Left forelimb (tissue), 1 donor: ENCODE measurements at places on chromosomes 16 and 17.

- DNase-seq, result no peak
Observed at GRCh38 chr17:78429618-78429995, 51.2 kb downstream of the PGS1 start.

- DNase-seq, result no peak
Observed at GRCh38 chr17:10211666-10212065, 13.3 kb upstream of the GAS7 start.

DNA sequence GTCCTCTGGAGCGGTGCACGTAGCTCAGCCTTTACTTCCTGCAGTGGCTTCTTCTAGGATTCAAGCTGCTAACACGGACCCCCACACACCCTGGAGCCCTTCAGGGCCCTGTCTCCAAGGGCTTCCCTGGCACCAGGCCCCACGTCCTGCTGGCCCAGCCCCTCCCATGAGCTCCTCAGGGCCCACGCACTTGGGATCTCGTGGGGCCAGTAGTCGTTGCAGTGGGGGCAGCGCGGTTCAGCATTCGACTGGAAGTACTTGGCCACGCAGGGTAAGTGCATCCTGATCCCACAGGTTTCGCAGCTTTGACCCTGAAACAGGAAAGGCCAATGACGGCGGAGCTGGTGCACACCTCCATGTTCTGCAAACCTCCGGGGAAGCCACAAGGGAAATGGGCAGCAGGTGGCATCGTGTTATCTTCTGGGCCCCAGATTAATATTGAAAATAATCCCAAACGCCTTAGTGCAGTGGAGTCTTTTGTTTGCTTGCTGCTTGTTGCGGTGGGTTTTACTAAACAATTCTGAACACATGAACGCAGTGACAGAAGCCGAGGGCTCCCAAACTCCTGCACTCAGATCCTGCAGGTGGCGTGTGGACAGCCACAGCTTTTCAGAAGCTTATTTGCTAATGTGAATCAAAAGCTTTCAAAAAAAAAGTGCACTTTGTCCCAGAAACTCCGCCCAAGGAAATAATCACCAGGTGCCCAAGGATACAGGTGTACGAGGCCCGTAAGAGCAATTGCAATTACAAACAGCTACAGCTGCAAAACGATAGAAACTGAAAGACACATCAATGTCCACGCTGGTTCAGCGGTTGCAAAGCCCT is 22.4 kb downstream of the KDM8 start:
- no peak for DNase-seq

- no peak for DNase-seq
Observed at GRCh38 chr17:15947976-15948752, 3.2 kb downstream of the ADORA2B start.

- no peak for DNase-seq
Observed at GRCh38 chr17:17706140-17707060, 25.1 kb downstream of the RAI1 start.

DNA sequence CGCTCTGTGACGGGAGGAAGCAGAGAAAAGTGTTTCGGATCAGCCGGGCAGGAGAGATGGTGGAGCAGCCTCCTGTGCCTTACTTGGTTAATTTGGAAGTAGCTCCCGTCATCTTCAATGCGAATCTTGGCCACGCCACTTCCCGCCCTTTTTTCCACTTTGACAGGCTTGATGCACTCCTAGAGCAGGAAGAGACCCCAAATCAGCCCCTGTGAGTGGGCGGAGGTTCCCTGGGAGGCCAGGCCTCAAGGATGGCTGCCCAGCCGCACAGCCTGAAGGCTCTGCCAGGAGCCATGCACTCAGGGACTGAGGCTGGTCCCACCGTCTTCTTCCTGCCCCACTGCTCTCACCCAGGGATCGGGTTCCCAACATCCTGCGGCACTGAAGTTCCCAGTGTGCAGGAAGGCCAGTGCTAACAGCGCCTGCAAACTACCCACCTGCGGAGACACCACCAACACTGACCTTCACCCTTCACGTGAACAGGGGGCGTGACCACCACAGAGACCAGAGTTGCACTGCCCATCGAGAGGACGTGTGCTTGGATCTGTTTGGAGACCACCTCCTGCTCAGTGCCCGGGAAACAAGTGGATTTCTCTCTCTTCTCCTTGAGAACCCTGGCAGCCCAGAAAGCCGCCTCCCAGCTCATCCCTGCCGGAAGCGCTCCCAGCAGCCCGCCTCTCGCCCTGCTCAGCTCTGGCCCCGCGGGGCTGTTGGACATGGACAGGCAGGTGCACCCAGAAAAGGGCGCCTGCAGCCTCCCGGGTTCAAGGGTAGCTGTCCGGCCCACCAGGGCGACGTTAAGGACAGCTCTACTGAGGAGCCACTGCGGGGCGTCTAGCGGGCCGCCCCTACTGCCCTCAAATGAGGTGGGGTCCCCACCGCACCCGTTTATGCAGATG is 988 bp downstream of the CIAO3 start:
- no peak for DNase-seq

DNA sequence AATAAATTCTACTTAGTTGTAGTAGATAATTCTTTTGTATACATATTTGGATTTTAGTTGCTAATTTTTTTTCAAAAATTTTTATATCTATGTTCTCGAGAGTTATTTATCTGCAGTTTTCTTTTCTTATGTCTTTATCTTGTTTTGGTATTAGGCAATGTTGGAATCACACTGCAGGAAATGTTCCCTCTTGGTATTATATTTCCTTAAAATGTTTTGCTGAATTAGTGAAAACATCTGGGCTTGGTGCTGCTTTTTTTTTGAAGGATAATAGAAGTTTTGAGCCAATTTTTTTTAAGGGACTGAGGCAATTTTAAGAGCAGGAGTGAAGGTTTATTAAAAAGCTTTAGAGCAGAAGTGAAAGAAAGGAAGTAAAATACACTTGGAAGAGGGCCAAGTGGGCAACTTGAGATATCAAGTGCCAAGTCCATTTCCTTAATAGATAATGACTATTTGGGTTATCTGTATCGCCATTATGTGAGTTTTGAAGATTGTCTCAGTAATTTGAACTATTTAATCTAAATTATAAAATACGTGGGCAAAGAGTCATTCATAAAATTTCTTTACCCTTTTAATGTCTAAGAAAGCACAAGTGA is 1390.1 kb upstream of the CDH8 start:
- DNase-seq, result no peak

GRCh38 chr17:54194268-54194667 is 371.5 kb downstream of the KIF2B start:
- no peak for DNase-seq
